ENCODE measurements at places on chromosomes 5 and 9.

DNA sequence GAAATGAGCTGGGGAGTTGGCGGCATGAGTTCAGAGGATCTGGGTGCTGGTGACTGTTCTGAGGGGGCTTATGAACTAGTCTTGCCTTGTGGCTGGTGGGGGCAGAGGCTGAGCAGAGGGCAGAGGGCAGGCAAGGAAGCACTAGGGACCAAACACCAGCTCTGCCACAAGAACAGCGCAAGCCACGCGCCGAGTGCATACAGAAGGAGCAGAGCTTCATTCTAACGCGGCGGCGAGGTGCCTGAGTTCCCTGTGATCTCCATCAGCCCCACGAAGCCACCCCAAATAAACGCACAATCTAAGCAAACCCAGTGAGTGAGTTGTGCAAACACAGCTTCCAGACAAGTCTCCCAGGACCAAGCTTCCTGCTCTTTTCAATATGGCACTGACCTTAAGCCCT lies 110.6 kb upstream of the ALDH1B1 start:
- no peak for DNase-seq

GRCh38 chr5:18375641-18376040 lies 741.4 kb downstream of the TAF11L14 start:
- no peak for DNase-seq

GRCh38 chr5:34498572-34498971 lies 157.6 kb upstream of the RAI14 start:
- no peak for DNase-seq

- DNase-seq = no peak
Observed at GRCh38 chr5:36478646-36479317, 127.6 kb upstream of the SLC1A3 start.

DNA sequence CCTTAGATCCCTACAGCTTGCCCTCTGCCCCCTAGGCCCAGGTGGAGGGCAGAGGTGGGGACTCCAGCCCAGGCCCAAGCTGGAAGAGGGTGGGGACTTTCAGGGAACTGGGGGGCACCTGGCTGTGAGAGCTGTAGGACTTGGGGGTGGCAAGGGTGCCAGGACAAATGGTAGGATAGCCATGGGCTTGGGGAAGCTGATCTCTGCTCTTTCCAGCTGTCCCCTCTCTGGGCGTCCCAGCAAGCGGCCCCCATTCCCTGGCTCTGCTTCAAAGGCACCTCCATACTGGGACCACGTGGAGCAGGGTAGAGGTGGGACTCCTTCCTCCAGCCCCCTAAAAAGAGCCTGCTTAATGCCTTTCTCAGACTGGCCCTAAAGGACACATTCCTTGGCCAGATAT lies 385 bp downstream of the LTC4S start:
- DNase-seq = no peak

Measured in activated T-cell treated with anti-CD3 and anti-CD28 coated beads for 4 hours (primary cell).